ENCODE measurements at places on chromosomes 16 and 17.

DNA sequence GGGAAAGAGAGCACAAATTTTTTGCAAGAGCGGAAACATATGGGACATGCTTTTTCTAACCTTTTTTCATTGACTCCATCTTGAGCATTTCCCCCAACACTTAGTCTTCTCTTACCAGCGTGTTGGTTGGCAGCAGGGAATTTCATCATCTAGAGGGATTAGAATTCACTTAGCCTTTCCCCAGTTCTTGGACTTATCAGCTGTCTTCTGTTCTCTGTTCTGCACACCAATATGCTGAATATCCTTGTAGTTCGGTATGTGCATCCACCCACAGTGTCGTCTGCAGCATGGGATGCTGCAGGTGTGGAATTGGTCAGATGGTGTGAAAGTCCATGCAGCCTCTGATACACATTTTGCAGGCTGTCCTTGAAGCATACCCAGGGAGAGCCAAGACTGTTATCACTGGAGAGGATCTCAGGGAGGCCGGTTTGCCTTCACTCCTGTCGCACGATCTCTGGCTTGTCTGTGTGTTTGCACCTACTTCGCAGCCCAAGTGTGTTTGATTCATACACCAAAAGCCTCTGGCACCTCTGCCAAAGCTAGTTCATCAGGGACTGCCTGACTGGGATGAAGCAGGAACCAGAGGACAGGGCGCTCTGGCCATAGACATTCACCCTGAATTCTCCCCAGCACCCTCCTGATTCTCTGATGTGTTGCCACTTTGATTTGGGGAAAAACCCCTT is 93.3 kb downstream of the SOCS1 start:
- no peak for DNase-seq

DNA sequence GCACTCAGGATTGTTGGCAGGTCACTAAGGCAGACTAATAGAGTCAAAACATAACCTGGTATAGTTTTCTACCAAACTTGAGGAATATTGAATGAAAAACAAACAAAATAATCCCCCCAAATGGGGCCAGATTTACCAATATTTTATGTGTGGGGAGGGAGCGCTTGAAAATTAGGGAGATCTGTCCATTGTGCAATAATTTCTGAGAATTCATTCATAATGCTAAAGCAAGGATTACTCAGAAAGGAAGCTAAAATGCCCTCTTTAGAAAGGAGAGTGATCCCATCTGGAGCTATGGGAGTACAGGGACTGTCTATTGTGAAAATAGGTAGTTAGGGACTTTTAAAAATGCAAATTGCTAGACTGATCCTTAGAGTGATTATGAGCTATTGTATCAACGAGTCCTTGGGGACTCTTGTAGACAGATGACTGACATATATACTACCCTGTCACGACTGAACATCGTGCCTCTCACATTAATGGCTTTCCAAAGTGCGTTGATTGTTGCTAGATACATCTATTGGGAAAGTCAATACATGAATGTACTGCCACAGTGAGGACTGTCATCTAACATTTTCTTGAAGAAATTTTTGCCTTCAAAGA is 193.6 kb downstream of the AATF start:
- DNase-seq = no peak

DNA sequence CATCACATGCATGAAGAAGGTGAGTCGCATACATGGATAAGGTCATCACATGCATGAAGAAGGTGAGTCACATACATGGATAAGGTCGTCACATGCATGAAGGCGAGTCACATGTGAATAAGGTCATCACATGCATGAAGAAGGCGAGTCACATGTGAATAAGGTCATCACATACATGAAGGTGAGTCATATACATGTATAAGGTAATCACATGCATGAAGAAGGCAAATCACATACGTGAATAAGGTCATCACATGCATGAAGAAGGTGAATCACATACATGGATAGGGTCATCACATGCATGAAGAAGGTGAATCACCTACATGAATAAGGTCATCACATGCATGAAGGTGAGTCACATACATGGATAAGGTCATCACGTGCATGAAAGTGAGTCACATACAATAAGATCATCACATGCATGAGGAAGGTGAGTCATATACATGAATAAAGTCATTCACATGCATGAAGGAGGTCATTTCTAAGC is 105.1 kb upstream of the SDK2 start:
- no peak for DNase-seq

DNA sequence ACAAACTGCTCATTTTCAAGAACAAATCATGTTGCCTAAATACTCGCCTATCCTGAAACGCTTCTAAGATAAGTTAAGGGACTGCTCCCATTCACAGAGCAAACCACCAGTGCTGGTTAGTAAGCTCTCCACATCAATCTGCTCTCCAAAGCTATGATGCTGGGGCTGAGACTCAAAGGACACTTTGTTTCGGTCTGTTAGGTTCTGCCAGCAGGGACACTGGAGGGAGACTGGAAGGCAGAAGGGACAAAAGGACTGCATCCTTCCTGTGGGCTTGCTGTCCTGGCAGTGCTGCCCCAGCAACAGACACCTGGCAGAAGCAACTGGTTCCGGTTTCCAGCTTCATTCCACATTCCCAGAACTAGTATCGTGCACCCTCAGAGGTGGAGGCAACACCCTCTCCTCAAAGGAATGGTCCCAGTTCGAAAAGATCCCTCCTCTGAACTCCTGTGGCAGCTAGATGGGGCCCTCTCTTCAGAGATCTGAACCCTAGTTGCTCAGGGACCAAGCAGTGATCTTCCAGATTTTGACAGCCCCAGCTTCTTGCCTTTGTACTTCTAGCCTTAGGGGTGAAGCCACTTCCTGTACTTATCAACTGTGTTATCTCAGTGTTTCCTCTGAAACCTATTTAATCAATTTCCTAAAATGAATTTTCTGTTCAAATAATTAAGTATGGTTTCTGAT is 73.4 kb upstream of the GSG1L start:
- no peak for DNase-seq

- no peak for DNase-seq
Observed at GRCh38 chr17:2063261-2064146, 8.6 kb downstream of the HIC1 start.

GRCh38 chr17:50064253-50065001 is 8.5 kb downstream of the ITGA3 start:
- no peak for DNase-seq

DNA sequence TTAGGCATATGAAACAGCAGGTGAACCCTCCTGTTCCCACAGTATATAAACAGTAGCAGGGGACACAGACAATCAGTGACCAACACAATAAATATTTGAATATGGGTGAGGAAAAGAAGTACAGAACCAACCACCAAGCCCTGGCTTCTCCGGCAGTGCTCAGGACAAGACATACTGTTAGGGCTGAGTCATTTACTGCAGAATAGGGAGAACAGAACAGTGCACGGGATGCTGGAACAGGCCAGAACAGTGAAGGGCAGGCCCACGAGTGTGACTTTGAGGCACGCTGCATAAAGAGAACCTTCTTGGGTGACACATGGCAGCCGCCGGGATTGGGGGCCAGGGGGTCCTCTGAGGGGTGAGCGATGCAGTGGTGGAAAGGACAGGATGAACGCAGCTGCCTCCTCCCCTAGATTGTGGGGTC is 160.4 kb downstream of the CMIP start:
- DNase-seq = no peak

DNA sequence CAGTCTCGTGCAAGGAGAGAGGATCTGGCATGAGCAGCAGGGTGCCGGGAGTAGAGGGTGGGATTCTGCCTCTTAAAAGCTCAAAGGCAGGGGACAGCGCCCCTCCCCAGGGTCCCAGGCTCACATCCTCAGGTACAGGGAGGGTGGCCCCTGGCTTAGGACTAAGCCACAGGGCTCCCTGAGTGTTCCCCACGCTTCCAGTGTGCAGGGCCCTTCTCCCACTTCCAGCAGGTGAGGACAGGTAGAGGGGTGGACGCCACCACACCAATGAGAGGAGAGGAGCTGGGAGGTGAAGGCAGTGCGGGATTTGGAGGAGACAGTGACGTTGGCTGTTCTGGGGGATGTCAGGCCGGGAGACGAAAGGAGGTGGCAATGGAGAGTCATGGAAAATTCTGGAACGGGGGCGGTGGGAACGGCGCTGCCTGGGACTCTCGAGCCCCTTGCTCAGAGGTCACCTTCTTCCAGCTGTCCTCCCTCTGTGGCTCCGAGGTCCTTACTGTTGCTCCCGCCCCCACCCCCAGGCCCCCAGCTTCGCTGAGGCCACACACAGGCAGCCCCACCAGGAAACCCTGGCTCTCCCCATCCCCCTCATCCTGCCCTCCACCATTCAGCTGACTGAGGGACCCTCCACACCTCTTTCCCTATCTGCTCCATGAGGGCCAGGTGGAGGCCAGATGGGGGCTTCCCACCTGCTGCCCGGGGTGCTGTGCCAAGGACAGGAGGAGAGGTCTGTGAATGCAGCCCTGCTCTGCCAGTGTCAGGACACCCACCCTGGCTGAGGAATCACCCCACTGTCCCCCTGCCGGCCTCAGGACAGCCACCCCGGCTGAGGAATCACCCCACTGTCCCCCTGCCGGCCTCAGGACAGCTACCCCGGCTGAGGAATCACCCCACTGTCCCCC is 57.7 kb upstream of the ACSF3 start:
- DNase-seq = no peak

- peak; percentile 19 for DNase-seq
Observed at GRCh38 chr17:47253541-47254402, at the start of gene ITGB3. Gene ITGB3, plus strand, starts transcription at chr17:47253827. Its CDS starts 35 bp downstream, at chr17:47253862.

GRCh38 chr17:78356101-78356713 is 3.7 kb downstream of the SOCS3 start:
- peak; percentile 76 for DNase-seq

GRCh38 chr16:12925026-12925800 is 23.8 kb downstream of the SHISA9 start:
- DNase-seq = no peak

DNA sequence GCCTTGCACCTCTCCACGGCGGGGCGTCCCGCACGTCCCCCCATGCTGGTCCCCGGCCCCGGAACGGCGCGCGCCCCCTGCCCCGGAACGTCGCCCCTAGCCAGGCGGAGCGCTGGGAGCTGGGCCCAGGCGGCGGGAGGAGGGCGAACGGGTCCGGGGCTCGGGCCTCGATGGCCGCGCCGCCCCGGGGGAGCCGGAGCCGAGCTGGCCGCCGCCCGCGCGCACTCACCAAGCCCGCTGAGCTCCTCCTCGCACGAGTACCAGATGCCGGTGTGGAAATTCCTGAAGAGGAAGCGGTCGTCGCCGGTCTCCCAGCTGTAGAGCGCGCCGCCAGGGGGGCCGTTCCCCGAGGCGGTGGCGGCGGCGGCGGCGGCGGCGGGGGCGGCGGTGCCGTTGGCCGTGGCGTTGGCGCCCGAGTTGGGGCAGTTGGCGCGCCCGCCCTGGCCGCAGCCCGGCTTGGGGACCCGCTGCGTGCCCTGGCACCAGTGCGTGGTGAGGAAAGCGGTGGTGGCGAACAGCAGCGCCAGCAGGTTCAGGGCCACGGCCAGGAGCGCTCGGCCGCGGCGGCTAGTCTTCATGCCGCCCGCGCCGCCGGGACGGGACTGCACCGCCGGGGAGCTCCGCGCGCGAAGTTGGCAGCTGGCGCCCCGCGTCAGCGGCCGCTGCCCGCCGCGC is 530 bp downstream of the GSG1L start:
- no peak for DNase-seq

DNA sequence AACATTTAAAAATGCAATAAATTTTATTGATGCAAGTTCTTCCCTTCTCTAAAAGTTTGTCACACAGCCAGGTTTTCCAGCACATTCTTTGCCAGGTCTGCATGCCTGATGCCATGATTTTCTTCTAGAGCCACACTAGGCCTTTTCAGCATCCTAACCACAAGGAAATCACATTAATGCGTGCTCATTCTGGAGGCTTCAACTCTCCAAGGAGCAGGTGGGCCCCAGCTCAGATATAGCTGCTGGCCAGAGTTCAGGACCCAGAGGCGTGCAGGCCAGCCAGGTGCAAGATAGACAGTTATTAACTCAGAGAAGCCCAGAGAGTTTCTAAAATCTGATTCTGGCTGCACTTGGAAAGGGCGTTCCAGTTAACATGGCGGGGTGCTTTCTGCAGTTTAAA is 124.5 kb upstream of the MAF start:
- DNase-seq = no peak

DNA sequence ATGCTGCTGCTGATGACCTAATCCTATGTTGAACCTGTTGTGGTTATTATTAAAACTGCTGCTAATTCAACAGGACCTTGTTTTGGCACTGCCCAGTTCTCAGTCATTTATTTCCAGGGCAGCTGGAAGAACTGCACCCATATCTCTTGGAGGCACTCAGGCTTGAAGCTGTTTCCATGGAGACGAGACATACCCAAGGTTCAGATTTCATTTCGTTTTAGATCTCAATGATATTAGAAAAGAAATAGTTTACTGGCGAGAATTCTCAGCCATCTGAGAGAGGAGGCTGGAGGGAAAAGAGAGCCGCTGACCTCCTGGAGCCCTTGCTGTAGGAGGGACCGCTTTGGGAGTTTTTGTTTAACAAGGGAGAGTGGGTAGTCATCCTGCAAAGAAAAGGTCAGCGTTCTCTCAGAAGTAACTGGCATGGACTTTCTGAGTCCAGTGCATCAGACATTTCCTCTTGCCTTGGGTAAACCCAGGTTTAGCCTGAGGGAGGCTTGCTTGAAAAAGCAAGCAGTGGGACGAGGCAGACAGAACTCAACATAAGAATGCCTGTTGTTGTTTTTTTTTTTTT is 75.4 kb downstream of the YPEL2 start:
- no peak for DNase-seq

- DNase-seq = no peak
Observed at GRCh38 chr17:49612726-49613125, 37.1 kb downstream of the NXPH3 start.

GRCh38 chr17:65537343-65537844 is 24.1 kb downstream of the AXIN2 start:
- no peak for DNase-seq

DNA sequence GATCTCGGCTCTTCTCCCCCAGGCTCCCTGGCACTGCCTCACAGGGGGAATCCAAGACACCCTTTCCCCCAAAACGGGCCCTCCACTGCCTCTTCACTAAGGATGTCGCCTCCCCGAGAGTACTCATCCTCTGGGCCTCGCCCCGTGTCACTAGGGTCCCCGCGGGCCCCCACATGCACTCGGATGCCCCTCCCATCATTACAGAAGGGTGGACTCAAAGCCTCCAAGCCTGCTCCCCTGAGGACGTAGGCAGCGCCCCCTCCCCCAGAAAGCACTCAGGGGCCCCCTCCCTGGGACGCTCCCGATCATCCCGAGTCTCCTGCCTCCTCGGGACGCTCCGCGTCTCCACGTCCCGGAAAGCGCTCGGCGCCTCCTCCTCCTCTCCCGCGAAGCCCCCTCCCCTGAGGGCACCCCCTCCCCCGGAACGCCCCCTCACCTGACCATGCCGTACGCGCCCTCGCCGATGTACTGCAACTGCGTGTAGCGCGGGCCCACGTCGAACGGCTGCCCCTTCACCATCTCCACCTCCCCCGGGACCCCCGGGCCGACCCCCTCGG is 338 bp downstream of the MAPK3 start:
- no peak for DNase-seq

DNA sequence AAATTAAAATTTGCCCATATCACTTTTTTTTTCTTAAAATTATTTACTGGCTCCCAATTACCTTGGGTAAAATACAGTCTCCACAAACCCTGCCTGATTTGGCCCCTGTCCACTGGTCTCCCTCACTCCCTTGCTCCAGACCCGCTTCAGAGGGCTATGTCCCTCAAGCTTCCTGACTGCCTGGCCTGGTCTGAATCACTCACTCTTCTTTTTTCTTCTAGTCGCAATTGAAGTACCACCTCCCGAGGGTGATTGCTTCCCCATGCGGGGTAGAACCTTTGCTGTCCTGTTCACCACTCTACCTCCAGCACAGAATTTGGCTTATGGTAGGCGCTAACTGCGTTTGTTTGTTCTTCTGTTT is 598 bp upstream of the PGAP3 start:
- DNase-seq = no peak

GRCh38 chr16:12829096-12829888 is 25.6 kb upstream of the CPPED1 start:
- DNase-seq = no peak

All from stimulated activated CD4-positive, alpha-beta T cell treated with anti-CD3 and anti-CD28 coated beads, TNF-alpha, amount 100 ng/mL, for 1 hour (primary cell).